Mesothelial cell of epicardium (in vitro differentiated cells): ENCODE measurements at places on chromosomes 16 and 17. TPM values are rescaled to one million over a fixed set of nuclear protein-coding genes. Genes with fewer than 3 reads are reported as not detected.
A peak's percentile ranks its signal among the peaks of the same experiment; 100 is the strongest.

Gene CCL4L2
- not detected in 3 replicates for total RNA-seq

GRCh38 chr16:8087597-8088289 is 502.6 kb downstream of the TMEM114 start:
- peaks cover 2% of the 10 kb centered on the region for H3K27me3 ChIP-seq
- no peak overlapping the region for H3K4me3 ChIP-seq
- no peaks in the 10 kb centered on the region for H3K4me1 ChIP-seq
- DNase-seq: no peak
- no peak overlapping the region for H3K27ac ChIP-seq
- no peaks in the 10 kb centered on the region for H3K36me3 ChIP-seq

- no peak for DNase-seq
- H3K27me3 ChIP-seq: no peaks in the 10 kb centered on the region
- H3K36me3 ChIP-seq: peaks cover 3% of the 10 kb centered on the region
- no peak overlapping the region for H3K4me3 ChIP-seq
Observed at GRCh38 chr17:73349138-73349537, 37.3 kb upstream of the CDC42EP4 start.

DNA sequence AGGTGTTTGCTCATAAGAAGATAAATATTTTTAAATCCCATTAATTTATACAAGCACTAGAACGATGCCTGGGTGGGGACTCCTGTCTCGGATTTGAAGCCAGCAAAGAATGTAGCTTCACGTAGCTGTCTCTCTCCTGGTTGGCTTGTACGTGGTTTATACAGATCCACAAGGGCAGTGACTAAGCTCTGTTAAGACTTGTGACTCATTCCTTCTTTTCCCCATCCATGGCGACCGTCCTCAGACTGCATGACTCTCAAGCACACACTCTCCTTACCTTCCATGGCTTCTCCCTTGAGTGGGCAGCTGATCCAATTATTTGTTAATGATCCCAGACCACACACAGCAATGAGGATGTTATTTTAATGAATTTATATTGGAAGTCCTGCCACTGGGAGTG is 679.7 kb upstream of the SOX9 start:
- no peak for DNase-seq
- H3K4me3 ChIP-seq: no peak overlapping the region
- H3K36me3 ChIP-seq: no peaks in the 10 kb centered on the region

DNA sequence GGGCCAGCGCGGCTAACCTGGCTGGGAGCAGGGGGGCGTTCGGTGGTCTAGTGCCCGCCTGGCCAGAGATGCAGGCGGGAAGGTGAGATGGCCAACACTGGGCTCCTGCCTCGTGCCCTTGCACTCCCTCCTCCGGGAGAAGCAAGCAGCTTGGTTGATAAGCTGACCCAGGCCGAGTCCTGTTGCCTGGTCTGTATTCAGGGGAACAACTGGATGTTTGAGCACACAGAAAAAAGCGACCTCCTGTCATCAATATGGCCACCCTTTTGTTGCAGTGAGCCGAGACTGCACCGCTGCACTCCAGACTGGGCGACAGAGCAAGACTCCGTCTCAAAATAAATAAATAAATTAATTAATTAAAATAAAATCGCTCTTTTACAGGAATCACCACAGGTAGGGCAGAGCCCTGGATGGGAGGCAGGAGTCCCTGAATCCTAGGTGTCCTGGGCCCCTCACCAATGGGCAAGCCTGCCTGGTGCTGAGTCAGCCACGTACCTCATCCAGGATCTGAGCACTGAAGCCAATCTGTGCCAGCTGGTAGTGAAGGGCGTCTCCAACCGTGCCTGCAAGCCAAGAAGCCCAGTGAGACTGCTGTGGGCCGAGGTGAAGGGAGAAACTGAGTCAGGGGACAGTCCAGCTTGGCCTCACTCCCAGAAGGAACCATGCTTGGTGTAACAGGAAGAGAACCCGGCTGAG is 31.8 kb downstream of the HASPIN start:
- no peaks in the 10 kb centered on the region for H3K36me3 ChIP-seq
- H3K4me3 ChIP-seq: peak overlapping the region; percentile 61
- H3K4me1 ChIP-seq: peaks cover 6% of the 10 kb centered on the region
- H3K27me3 ChIP-seq: no peaks in the 10 kb centered on the region
